ENCODE measurements at places on chromosomes 12 and 14.

DNA sequence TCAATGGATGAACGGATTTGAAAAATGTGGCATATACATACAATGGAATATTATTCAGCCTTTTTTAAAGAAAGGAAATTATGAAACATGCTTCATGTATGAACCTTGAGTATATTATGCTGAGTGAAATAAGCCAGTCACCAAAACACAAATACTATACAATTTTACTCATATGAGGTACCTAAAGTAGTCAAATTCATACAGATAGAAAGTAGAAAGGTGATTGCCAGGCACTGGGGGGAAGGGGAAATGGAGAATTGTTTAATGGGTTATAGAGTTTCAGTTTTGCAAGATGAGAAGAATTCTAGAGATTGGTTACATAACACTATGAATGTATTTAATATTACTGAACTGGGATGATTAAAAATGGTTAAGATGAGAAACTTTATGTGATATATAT, 171.4 kb downstream of the TMTC3 start:
- no peak for DNase-seq

DNA sequence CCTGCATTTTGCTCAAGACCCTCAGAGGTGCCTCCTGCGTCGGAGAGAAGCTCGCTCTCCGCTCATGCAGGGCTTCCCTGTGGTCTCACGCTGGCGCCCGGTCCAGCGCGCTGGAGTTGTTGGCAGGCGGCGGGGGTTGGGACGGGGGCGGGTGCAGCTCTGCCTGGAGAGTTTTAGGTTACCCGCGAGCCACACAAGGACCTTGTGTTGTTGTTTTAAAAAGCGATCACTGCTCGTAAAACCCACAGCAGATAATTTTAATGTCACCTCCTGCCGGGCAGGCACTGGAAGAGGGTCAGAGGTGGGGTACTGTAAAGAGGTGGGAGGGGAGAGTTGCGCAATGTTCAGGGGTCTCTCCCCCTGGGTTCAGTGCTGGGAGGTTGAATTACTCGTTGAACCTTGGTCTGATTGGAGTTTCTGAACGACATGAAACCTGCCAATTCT, 850 bp downstream of the SMOC1 start:
- DNase-seq = no peak

- no peak for DNase-seq
These were observed 425.9 kb downstream of the FSCB start for GRCh38 chr14:44081146-44081545.

GRCh38 chr14:58977366-58977765, 211.1 kb upstream of the DAAM1 start:
- DNase-seq = no peak

DNA sequence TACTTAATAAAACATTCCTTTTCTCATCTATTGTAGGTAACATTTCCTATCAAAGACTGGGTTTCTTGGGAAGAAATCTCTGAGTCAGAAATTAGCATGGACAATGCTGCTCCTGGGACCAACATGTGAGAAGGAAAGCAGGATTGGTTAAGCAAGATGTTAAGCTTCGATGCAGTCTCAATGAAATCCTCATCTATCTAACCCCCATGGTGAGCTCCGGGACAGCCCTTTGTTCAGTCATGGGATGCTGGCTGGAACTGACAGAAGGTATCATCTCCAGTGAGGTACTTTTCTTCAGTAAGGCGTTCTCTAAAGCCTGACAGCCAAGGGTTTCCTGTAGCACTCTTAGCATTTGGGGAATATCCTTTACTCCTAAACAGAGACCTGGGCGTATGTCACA, 82.8 kb upstream of the SINHCAF start:
- DNase-seq = no peak

DNA sequence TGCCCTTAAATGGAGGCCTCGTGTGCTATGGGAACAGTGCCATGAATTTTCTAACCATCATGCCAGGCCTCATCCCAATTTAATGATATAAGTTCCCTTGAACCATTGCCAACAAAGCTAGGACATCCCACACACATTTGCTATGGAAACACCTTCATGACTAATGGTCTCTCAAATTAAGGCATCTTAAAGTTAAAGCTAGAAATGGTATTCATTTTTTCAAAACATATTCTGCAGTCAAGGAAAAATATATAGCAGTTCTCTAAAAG, 117.3 kb downstream of the BTG1 start:
- DNase-seq = no peak

GRCh38 chr14:96090441-96091148, 51.4 kb downstream of the C14orf132 start:
- DNase-seq = no peak

Data from activated CD8-positive, alpha-beta memory T cell treated with anti-CD3 and anti-CD28 coated beads for 24 hours (primary cell).